ENCODE measurements at places on chromosomes 6 and 20.

DNA sequence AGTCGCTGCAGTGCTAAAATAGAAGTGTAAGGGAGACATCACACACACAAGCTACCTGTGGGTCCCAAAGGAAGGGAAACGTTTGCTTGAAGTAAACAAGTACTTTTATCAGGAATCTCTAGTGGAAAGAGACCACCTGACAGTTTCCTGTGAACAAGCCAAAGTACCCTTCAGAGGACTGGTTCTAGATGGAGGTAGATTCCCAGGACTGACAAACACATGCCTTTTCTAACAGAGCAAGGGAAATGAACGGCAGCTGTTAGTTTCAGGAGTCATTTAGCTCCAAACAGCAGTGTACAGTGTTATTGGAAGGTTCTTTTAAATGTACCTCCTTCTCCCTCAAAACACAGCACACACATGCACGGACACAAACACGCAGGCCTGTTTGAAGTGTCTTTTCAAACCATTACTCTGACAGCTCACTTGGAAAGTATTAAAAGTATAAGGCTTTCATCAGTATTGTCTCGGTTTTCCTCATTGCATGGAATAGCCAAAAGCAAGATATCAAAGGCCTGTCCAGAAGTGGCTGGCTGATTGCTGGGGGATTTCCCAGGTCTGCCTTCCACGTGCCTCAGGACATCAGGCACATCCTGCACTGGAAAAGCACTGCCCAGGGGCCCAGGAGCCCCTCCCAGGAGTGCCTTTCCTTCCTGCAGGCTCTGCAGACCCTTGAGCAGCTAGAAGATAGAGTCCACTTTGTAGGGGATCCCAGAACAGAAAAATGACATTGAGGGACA is 393.2 kb upstream of the SOX4 start:
- DNase-seq: no peak

- no peak for DNase-seq
Measured at GRCh38 chr20:58143531-58143930, 84.9 kb downstream of the ANKRD60 start.

- DNase-seq: peak; percentile 53
Measured at GRCh38 chr6:53615633-53616449, 49.7 kb downstream of the KLHL31 start.

GRCh38 chr6:129314575-129314974 is 395.4 kb downstream of the ARHGAP18 start:
- no peak for DNase-seq

DNA sequence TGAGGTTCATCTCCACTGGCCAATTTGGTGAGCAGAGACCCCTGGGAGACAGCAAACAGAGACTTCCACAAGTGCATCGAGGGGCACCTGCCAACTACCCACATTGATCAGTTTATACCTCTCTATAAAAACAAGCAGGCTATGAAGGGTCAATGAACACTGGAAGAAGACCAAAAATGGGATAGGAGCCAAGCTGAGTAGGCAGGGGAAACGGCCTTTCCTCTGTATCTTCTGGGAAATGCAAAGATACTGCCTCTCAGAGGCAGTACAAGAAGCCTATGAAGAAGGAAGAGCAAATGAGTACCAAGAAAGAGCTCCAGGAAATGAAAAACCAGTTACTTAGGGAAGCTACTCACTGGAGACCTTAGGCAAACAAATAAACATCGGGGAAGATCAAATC is 247.7 kb downstream of the GMDS start:
- no peak for DNase-seq

- no peak for DNase-seq
Measured at GRCh38 chr6:106886922-106887797, 87.4 kb downstream of the CD24 start.

DNA sequence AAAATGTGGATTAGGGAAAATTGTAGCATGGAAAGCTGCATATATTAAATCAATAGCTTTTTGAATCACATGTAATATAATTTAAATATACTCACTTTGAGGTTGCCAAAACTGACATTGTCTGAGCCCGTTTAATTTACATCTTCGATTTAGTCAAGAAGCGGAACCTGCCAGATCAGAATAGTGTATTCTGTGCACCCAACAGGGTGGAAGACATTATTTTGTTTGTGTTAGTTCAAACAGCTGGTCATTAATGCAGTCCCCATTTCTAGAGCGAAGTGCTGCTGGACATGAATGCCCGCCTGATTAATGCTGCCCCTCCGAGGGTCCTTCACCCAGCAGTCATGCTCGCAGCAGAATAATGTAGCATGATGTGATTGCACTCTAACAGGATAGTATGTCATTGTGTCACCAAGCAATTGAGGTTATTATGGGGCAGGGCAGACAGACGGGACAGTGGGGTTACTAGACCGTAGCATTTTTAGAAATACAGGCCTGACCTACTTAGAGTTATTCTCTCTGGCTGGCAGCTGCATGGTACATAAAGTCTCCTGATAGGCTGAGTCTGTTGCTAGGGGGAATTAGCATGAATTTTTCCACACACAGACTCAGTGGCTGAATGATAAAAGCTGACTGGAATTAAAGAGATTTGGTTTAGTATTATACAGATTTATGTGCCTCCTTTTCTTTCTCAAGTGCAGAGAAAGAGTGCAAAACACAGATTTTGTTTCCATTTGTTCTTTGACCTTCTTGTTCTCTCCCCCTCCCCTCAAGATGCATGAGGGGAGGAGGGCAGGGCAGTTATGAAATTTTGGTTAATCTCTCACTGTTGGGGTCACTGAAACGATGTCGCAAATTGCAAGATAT is 147.1 kb downstream of the PRL start:
- DNase-seq: no peak

DNA sequence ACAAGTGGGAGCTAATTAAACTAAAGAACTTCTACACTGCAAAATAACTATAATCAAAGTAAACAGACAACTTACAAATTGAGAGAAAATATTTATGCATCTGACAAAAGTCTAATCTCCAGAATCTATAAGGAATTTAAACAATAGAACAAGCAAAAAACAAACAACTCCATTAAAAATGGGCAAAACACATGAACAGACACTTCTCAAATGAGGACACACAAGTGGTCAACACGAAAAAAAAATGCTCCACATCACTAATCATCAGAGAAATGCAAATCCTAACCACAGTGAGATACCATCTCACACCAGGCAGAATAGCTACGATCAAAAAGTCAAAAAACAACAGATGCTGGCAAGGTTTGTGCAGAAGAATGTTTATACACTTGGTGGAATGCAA is 36.2 kb downstream of the STMND1 start:
- no peak for DNase-seq

DNA sequence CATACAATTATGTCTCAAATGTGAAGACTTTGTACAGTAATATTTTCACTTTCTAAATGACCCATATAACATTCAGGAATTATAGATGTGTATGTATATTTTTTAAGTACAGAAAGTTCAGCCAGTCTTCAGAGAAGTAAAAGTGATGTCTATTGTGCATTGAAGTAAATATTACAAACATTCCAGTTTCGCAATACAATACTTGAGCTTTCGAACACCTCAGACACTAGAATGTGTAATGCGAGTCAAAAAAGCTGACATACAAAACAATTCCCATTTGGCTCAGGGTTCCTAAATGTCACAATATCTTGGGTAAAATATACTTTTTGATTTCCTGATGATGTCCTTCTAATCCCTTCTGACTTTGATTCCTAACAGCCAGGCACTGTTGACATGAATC is 101.4 kb downstream of the ZNF217 start:
- DNase-seq: no peak

- DNase-seq: peak; percentile 92
Measured at GRCh38 chr20:45362804-45363610, at the start of gene SYS1. SYS1 (plus strand) TSS chr20:45363156; CDS start chr20:45363532, 376 bp downstream.

GRCh38 chr6:167409079-167409478 is 84.2 kb downstream of the TTLL2 start:
- no peak for DNase-seq

All from skeletal muscle cell (primary cell).